ENCODE measurements at places on chromosomes 6 and 20.

DNA sequence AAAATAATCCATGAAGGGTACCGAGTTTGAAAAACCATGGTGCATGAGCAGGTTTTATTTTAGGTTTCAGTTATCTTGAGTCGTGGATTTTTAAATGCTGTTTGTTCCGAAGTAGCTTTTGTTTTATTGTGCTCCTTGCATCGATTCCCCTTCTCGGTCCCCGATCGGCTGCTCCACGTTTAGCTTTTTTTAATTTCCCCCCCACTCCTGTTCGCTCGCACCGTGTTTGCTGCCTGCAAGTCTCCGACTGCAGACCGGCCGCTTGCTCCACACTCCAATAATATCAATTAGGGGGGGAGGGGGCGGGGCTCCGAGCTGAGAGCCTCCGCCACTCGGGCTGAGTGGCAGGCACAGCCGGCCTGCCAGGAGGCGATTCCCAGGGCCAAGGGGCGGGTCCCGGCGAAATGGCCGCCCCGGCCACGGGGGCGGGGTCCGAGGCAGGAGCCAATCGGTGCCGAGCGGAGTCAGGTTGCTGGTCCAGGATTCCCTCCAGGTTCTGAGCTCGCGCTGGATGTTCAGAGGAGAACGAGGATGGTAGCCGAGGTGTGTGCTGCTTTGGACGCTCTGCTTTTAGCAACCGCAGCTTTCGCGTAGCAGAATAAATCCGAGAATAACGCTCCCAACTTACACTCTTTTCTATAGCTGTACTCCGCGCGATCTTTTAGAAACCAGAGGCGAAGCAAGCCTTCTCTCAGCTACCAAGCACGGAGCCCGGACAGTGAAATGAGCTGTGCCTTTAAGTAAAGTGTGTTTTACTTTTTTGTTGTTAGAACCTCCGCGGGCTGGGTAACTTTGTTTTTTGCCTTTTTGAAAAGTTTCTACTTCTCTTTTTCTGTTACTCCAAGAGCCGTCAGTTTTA, at the start of gene EPHA7:
TSS of gene EPHA7 (minus strand) at position 256 of the 859 bp plus-strand sequence. CDS start at position 38, 218 bp downstream.
- DNase-seq, result peak; percentile 84

- peak; percentile 82 for DNase-seq
These were observed 113.5 kb upstream of the BTN3A2 start for GRCh38 chr6:26251354-26252076.

DNA sequence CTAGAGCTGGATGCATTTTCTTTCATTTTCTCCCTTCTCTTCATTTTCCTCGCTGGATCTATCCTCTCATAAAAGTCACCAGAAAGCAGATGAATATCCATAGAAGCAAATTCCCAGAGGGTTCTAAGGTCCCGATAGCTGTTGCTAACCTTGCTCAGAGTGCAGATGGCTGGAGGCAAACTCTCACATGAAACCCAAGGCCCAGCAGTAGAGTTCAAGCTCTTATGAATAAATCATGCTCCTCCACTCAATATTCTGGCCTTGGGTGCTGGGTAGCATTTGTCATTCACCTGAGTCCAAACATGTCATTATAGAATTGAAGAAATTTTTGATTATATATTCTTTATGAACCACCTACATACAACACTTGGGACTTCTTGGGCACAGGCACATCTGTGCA, 539.7 kb upstream of the MARCKS start:
- DNase-seq, result no peak

GRCh38 chr6:49664817-49665216, 28.2 kb upstream of the RHAG start:
- DNase-seq, result no peak

DNA sequence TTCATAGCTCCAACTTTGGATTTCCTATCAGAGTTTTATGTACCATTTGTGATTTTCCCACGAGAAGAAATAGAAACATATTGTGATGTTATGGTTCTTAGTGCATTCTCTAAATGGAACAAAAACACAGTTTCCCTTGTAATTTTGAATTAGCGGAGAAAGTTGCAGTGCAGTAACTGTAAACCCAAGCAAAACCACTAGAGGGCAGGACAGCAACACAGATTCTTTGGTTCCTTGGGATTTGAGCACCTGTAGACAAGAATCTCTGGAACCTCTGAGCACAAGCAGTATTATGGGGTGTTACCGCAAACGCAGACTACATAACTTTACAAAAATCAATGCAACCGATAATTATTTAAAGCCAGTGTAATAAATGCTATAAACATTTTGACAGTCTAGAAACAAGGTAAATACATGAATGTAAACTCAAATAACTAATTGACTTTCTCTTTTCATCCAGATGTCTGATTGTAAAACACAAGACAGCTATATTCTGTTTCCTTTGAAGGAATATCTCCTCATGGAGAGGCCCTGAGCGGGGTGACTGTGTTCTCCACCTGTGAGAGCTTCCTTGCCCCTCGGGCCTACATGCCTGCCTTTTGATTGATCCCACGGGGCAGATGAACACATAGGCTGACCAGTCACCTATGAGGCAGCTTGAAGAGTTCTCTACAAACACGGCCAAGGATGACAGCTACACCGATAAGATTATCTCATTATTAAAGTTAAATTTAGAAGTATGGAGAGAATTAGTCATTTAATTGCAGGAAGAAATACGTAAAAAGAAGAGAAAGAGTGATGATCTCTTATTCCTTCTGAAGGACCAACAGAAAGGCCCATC, 67.5 kb upstream of the COL21A1 start:
- DNase-seq, result peak; percentile 15

DNA sequence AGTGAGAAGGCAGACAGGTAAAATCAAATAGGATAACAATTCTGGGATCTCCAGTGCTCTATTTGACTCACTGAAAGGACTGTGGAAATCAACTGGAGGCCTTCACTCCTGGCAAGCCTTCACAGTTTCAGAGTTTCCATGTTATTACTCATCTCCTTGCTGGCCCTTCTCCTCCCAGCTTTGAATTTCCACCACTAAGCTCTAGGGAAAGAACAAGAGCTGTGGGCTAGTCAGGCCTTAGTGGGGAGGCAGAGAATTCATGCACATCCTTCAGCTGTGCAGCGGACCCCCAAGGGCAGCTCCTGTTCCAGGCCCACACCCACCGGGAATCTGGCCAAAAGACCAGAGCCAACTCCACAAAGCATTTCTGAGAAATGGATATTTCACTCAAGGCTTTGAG, 26.0 kb downstream of the MYLIP start:
- DNase-seq, result no peak

DNA sequence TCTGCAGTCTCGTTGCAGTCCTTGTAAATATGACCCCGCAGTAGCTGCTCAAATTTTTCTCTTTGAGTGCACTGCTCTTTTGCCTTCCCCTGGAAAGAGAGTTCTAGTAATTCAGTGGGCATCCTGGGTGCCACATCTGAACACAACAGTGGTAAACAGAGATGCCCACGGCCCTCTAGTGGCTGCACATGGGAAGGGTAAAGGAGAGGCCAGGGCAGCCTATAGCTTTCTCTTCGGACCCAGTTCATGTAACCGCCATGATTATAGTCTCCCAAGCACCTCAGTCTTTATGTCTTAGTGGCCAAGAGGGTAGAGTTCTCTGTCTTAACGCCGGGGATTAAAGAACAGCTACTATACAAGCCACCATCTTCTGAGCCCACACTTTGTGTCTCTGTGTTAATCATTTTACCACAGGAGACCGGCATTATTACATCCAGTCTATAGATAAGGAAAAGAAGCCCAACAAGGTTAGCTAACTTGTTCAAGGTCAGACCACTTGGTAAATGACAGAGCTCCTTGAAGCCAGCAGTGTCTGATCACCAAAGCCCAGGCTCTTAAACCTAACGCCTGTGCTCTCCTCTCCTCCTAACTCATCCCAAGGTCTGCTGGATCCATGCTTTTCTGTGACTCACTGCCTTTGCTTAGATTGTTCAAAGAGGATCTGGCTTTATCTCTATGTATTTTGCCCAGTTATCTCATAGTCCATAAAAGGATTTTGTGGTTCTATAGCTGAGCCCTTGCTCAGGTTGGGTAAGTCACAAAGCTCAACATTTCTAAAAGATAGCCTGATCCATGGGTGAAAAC, 81.8 kb downstream of the ISM1 start:
- DNase-seq, result peak; percentile 44

DNA sequence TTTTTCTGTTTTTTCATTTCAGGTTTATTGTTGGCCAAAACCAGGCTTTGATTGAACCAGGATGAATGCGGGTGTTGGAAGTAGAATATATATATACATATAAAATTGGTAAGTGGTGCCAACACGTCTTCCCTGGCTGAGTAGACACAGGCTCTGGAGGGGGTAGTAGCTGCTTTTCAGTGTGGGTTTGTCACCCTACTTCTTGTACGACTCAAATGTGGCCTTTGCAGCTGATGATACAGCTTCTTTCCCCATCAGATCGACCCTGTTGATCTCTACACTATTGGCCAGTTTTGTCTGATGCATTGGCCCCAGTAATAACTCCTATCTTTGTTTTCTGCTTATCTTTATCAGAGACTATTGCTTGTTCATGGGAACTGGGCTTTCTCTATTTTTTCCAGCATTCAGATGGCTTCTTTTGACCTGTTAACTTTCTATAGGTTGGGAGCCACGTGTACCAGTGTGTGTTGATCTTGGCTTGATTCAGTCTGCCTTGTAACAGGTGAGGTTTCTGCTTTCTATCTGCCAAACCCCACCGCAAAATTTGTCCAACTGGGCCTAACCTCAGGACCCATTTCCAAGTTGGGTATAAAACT, 2.7 kb upstream of the ZNFX1 start:
- no peak for DNase-seq

DNA sequence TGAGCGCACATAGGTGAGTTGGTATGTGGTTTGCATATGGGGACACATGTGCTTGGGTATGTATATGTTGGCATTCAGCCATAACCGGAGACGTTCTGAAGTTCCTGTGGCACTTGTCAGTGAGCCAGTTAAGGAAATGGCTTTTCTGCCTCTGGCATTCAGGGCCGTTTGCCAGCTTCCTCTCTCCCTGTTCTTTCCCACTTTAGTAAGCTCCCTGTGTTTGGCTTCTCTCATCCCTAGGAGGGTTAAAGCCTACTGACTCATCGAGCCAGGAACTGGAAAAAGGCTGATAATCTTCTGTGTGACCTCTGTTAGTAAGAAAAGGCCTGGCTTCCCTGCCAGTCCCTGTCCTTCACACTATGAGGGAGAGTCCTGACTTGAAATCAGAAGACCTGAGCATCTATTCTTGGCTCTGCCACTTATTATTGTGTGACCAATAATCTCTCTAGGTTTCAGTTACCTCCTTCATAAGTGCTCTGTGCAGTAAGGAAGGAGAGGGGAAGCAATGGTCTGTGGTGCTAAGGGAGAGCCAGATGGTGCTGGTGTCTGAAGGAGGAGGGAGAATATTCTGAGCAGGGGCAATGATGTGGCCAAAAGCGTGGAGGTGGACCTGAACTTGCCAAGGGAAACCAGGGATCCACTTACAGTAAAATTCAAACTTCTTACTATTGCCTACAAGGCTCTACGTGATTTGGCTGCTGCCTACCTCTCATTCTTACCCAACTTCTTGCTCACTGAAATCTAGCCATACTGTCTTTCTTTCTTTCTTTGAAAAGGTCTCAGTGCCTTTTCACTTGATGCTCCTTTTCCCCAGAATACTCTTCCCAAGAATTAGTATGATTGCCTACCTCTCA, 31.4 kb downstream of the ACSS2 start:
- DNase-seq, result no peak

- no peak for DNase-seq
These were observed 3.0 kb upstream of the DLGAP4 start for GRCh38 chr20:36303020-36303595.

GRCh38 chr20:58553166-58553696, 38.0 kb upstream of the APCDD1L start:
- DNase-seq, result no peak

- no peak for DNase-seq
These were observed 28.0 kb downstream of the ID4 start for GRCh38 chr6:19865178-19865577.

GRCh38 chr6:46757214-46757596, 10.5 kb downstream of the ANKRD66 start:
- no peak for DNase-seq

- DNase-seq, result no peak
These were observed 52.9 kb upstream of the UNC93A start for GRCh38 chr6:167238146-167238693.

GRCh38 chr6:149364557-149364956, 35.5 kb upstream of the SUMO4 start:
- DNase-seq, result no peak

- no peak for DNase-seq
These were observed 3.4 kb downstream of the TCFL5 start for GRCh38 chr20:62858058-62858830.

- no peak for DNase-seq
These were observed 22.1 kb upstream of the TINAG start for GRCh38 chr6:54286141-54286540.

- DNase-seq, result no peak
These were observed 22.3 kb downstream of the MDN1 start for GRCh38 chr6:89797317-89797716.

GRCh38 chr6:113742342-113742741, 114.8 kb upstream of the MARCKS start:
- DNase-seq, result no peak

DNA sequence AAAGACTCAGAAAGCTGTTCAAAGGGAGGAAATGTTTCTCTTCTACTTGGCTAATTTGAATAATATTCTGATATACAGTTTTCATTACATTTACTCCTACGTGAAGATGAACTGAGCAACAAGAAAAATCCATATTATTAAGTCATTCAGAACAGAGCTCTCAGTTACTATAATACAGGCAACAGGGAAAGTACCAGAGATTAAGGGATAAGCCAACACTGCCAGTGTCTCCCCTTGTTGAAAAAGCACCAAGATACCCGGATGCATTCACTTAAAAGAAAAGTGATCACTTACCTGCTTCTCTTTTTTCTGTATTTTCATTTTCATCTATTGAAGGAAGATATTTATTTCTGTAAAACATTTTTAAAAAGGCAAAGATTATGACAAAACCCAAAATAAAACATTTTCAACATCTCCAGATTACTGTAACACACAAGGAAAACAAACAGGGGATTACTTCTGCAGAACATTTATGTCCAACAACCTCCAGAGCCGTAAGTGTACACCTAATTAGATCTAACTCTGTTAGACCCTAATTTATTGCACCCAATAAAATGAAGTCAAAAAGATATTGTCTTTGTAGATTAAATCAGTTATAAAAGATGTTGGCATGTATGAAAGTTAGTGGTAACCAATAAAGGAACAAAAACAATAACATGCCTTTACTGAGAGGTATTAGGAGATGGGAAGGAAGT, 67.0 kb downstream of the CHD6 start:
- DNase-seq, result peak; percentile 29

DNA sequence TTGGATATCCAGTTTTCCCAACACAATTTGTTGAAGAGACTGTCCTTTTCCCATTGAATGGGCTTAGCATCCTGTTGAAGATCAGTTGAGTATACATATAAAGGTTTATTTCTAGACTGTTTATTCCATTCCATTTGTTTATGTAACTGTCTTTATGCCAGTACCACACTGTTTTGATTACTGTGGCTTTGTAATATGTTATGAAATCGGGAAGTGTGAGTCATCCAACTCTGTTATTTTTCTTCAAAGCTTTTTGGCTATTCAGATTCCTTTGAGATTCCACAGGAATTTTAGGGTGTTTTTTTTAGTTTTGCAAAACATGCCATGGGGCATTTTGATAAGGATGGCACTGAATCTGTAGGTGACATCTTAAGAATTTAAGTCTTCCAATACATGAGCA, 188.3 kb downstream of the BMP7 start:
- DNase-seq, result no peak
